ENCODE measurements at places on chromosomes 1 and 21. TPM values are rescaled to one million over a fixed set of nuclear protein-coding genes. Genes with fewer than 3 reads are reported as not detected.

- DNase-seq: no peak
Measured at GRCh38 chr1:66339944-66340343, 194.0 kb upstream of the SGIP1 start.

DNA sequence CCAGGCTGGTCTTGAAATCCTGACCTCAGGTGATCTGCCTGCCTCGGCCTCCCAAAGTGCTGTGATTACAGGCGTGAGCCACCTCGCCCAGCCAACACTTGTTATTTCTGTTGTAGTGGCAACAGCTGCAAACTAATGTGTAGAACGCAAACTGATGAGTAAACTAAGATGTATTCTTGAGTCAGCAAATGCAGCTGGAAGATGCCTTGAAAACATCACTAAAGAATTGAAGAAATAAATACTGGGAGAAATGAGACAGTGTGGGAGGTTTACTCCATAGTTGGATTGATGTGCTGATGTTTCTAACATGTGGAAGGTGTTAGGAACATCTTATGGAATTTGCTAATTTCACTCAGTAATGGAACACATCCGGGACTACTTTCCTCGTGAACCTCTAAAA lies 61.3 kb upstream of the KCNE2 start:
- no peak for DNase-seq

FAM72D gene
- not detected for total RNA-seq

- DNase-seq: peak; percentile 54
Measured at GRCh38 chr1:171222936-171223335, 25.4 kb upstream of the FMO1 start.

LCE2A gene
- total RNA-seq: not detected

FHL3 gene
- 6.1 TPM for total RNA-seq

IGSF3 gene
- total RNA-seq: not detected

- DNase-seq: no peak
Measured at GRCh38 chr1:46275030-46275337, 27.4 kb downstream of the RAD54L start.
